ENCODE measurements at places on chromosomes 5 and 9.

GRCh38 chr5:134794082-134794481 is 35.5 kb downstream of the DDX46 start:
- no peak for DNase-seq

DNA sequence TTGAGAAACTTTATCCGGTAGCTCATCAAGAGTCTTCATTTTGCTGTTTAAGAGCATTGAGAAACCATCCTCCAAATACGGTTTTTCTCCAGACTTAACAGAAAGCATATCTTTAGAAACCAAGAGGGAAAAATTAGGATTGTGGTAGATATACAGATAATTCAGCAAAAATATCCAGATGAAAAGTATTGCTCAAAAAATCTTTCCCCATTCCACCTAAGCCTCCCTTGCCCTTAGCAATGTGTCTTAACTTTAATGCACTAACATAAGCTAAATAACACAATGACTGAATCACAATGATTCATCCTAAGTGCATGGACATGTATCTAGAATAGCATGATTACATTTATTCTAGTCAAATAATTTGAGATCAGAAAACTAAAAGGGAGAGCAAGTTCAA is 130.3 kb upstream of the TARS1 start:
- no peak for DNase-seq

- no peak for DNase-seq
These were observed 1.4 kb downstream of the ZSWIM6 start for GRCh38 chr5:61333321-61333953.

- DNase-seq, result no peak
These were observed 12.7 kb upstream of the FCN1 start for GRCh38 chr9:134930398-134930797.

- DNase-seq, result no peak
These were observed 114.8 kb downstream of the ZNF622 start for GRCh38 chr5:16350816-16351215.

DNA sequence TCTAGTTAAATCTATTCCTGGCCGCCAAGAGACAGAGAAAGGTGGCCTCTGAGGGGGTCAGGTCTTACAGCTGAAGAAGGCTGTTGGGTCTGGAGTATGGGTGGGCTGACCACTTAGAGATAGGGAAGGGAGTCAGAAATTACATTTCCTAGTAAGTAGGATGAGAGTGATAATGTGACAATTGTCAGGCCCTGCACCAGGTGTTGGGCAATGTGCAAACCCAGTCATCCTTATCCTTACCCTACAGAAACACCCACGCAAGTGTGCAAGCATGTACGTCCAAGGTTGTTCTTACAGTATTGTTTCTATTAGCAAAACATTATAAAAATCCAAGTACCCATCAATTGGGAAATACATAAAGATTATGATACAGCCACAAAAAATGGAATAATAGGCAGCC is 9.5 kb downstream of the SPAAR start:
- DNase-seq, result no peak

DNA sequence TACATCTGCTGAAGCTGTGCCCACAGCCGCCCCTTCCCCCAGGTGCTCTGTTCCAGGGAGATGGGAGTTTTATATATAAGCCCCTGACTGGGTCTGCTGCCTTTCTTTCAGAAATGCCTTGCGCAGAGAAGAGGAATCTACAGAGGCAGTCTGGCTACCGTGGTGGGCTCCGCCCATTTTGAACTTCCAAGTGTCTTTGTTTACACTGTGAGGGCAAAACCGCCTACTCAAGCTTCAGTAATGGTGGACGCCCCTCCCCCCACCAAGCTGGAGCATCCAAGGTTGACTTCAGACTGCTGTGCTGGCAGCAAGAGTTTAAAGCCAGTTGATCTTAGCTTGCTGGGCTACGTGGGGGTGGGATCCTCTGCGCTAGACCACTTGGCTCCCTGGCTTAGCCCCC is 41.3 kb downstream of the RANBP17 start:
- DNase-seq, result no peak

GRCh38 chr9:77592476-77592875 is 55.6 kb downstream of the GNA14 start:
- DNase-seq, result no peak

DNA sequence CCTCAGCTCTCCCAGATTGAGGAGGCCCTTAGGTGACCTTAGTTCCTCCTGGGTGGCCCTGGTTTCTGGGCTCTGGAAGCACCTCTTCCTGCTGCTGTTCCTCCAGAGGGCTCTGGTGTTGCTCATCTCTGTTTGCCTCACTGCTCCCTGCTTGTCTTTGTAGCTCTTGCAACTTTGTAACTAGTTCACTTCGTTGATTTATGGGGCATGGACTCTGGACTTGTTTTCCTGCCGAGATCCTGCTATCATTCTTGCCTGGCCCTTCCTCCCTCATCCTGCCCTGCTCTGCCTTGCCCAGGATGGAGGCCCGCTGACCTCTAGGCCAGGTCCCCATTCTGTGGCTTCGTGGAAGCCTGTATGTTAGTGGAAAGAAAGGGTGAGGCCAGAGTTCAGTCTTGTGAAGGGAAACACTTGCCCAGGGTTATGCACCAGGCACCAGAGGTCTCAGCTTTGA is 169.3 kb downstream of the MACROH2A1 start:
- no peak for DNase-seq

GRCh38 chr5:13328316-13328715 is 616.2 kb downstream of the DNAH5 start:
- no peak for DNase-seq

GRCh38 chr5:169808118-169808581 is 171.1 kb downstream of the DOCK2 start:
- no peak for DNase-seq

DNA sequence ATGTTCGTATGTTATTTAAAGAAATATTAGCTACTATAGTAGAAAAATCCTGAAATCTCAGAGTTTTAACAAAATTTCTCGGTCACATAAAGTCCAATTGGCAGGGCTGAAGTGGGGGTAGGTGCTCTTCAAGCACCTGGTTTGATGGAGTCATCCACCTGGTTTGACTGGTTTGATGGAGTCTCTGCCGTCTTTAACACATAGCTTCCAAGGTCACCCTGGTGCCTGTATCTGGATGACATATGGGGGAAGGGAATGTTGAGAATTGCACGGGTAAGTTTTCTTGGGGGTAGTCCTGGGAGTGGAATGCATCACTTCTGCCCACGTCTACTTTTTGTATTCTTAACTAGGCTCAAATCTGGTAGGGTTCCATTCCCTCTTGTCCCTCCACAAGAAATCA is 351.2 kb downstream of the SH3GL2 start:
- no peak for DNase-seq

- no peak for DNase-seq
These were observed 8.9 kb upstream of the HSPA9 start for GRCh38 chr5:138583984-138584637.

DNA sequence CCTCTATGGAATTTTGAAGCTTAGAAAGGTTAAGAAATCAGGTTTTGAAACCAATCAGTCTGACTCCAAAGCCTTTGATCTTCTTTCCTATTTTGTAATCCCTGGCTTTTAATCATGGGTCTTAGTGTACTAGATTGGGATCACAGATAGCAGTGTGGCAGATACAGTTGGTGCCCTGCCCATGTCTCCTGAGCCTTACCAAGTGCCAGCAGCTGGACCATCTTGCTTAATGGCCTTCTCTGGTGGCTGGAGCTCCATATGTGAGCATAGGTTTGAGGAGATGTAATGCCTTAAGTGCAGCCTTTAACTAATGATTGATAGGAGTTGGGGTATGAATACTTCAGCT is 16.7 kb upstream of the RIC1 start:
- no peak for DNase-seq

DNA sequence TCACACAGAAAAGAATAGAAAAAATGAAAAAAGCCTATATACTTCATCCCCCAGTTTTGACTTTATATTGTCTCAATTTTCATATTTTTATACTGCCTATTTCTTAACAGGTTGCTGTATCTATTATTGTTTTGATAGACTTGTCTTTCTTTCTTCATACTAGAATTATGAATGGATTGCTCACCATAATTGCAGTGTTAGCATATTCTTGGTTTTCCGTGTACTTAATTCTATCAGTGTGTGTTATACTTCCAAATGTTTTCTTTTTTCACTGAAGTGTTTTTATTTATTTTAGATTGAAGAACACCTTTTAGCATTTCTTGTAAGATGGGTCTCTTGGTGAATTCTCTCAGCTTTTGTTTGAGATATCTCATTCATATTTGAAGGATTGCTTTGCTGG is 38.7 kb downstream of the MTRR start:
- DNase-seq, result no peak

DNA sequence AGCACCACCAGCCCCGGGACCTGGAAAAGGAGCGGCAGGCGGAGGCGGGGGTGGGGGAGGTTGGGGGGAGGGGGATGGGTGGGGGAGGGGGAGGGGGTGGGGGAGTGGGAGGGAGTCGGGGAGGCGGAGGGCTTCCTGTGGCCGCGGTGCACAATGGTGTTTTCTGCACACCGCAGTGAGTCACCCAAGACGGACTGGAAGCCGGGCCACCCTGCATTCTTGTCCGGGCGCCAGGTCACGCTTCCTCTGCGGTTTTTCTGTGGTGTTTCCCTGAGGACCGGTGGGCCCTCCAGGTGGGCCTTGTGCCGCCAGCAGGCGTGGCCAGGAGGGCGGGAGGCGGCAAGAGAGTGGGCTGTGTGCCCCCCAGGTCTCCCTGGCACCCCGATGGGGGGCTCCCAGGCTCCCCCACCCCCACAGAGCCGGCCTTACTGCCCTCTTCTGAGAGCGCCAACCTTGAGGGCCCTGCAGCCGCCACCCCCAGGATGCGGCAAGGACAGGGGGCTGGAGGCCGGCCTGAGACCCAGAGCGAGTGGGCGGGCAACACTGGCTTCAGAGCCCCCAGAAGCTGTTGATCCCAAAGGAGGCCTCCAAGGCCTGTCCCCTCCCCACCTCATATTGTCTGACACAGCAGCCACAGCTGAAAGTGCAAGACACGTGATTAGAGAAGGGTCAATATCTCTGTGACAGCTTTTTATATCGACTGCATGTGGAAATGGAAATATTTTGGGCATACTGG is 11.1 kb downstream of the EXD3 start:
- DNase-seq, result no peak

GRCh38 chr5:60802986-60803385 is 41.1 kb downstream of the ELOVL7 start:
- no peak for DNase-seq

DNA sequence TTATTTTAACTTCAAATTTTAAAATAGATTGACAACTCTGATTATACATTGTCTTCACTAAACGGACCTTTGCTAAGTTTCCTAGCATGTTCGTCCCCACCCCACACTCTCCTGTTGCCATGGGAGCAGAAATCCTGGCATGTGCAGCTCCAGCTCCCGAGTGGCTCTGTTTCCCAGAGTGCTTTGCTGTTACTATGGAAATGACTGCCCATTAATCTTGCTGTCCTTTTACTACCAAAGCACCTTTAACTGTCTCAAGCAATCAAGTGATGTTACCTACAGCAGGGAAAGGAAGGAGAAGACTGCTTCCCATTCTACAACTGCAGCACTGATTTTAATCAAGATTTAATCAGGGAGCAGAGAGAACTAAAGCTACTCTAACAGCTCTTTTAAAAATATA is 212.0 kb upstream of the KIF2A start:
- DNase-seq, result peak; percentile 76
